Activated CD4-positive, alpha-beta T cell treated with anti-CD3 and anti-CD28 coated beads, Interleukin-2, amount 10 ng/mL, durations not matched to agents 7 days and 5 days (primary cell): ENCODE measurements at places on chromosomes 2 and 18.

DNA sequence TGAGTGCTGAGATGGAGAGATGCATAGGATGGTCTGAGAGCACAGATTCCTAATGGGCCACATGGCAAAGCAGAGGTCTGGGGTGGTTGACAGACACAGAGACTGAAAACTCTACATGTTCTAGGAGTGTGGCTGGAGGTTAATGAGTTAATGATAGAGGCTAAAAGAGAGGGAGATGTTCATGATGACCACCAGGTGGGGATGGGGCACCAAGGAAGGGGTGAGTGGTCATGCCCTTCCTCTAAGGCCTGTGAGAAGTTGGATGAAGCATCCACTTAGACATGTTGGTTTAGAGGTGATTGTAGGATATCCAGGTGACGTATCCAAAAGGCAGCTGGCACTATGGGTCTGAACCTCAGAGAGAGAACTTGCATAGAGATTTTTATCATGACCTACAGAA, 102.1 kb downstream of the LRP2 start:
- no peak for DNase-seq

DNA sequence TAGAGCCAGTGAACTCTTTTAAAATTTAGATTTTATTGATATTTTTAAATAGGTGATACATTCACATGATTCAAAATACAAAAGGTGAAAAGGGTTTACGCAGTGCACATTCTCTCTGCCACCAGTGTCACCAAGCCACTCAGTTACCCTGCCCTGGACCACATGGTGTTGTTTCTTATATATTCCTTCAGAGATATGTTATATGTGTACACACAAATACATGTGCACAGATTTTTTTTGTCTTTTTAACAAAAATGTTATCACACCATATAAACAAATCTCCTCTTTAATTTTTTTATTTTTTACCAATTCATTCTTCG, 26.2 kb downstream of the SERPINB4 start:
- no peak for DNase-seq

DNA sequence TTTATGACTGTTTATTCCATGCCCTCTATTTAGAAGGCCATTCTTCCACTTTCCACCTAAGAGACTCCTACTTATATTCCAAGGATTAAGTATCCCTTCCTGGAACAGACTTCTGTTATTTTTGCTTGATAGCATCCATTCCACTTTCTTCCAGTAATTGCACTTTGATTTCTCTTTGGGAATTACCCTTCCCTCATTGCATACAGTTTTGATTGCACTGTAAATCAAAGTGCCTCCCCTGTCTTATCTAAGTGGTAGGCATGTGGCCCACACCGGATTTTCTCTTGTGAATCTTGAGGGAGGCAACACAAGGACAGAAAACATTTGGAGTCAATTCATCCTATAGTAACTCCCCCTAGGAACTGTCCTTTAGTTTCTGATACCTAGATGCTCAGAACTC, 120.4 kb downstream of the PDE11A start:
- no peak for DNase-seq

DNA sequence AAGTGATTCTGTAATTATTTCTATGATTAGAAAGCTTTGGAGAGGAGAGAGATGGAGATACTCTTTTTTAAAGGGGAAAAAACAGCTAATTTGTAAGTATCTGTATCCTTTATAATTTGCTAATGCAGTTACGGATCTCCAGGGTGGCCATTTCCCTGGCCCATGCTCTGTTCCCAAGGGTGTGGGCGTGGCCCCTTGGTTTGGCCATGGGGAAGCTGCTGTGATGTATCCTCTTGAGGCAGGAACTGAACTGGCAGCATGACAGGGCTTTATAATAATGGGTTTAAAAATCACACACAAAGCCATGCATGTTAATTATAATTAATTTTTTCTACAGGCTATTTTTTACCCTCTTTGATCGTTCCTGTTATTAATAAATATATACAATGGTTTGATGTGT, 27.0 kb downstream of the TRAPPC12 start:
- no peak for DNase-seq

GRCh38 chr2:78890935-78891334, 134.6 kb upstream of the REG3G start:
- DNase-seq: no peak

GRCh38 chr2:221844212-221845020, 272.3 kb upstream of the EPHA4 start:
- no peak for DNase-seq

DNA sequence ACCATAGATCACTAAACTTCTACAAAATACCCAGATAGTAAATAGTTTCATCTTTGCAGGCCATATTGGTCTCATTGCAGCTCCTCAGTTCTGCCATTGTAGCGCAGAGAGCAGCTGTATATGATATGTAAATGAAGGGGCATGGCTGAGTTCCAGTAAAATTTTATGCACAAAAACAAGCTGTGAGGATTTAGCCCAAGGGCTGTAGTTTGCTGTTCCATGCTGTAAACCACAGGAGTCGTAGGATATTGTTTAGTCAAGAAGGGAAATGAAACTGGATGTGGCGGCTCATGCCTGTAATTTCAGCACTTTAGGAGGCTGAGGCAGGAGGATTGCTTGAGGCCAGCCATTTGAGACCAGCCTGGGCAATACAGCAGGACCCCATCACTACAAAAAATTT, 83.0 kb downstream of the MGAT5 start:
- DNase-seq: no peak

GRCh38 chr2:74691929-74692328, 37.9 kb downstream of the SEMA4F start:
- no peak for DNase-seq
